ENCODE measurements at places on chromosomes 13 and 19. TPM values are rescaled to one million over a fixed set of nuclear protein-coding genes. Genes with fewer than 3 reads are reported as not detected.

Gene CBY2
- not detected for polyA plus RNA-seq

Gene APOC1
- polyA plus RNA-seq: not detected

Gene RASGRP4
- not detected for polyA plus RNA-seq

Gene LGALS14
- polyA plus RNA-seq: not detected

Gene IFNL1
- polyA plus RNA-seq: not detected

Gene TTYH1
- 0.05 TPM for polyA plus RNA-seq

Gene KLK12
- polyA plus RNA-seq: not detected

Gene PLIN4
- polyA plus RNA-seq: 0.08 TPM

Gene ZNF880
- polyA plus RNA-seq: 30.7 TPM

Gene GNA15
- polyA plus RNA-seq: not detected

Gene OLFM2
- 8.9 TPM for polyA plus RNA-seq

Gene SERP2
- polyA plus RNA-seq: 4.2 TPM

Gene STOML3
- polyA plus RNA-seq: not detected

Gene CD209
- not detected for polyA plus RNA-seq

Gene SIGLEC12
- polyA plus RNA-seq: not detected

Gene AP1M2
- not detected for polyA plus RNA-seq

Gene ZGLP1
- 1.4 TPM for polyA plus RNA-seq

Gene ZNF836
- polyA plus RNA-seq: 3.3 TPM

Gene SPRED3
- polyA plus RNA-seq: 1.9 TPM

Gene CD320
- 79.4 TPM for polyA plus RNA-seq

Gene ZNF324
- 6.3 TPM for polyA plus RNA-seq

Gene NOTCH3
- polyA plus RNA-seq: 16.0 TPM

Gene LGI4
- 0.49 TPM for polyA plus RNA-seq

Gene TEX30
- 38.0 TPM for polyA plus RNA-seq

Gene PSG3
- polyA plus RNA-seq: 0.10 TPM

Gene ICAM4
- polyA plus RNA-seq: 0.44 TPM

Gene ACP5
- 0.26 TPM for polyA plus RNA-seq

Gene NUMBL
- 30.8 TPM for polyA plus RNA-seq

Gene LGALS16
- not detected for polyA plus RNA-seq

Gene CACNA1A
- 2.3 TPM for polyA plus RNA-seq

Gene CFD
- 4.9 TPM for polyA plus RNA-seq

Gene CYP2A7
- not detected for polyA plus RNA-seq

Gene LRRC63
- polyA plus RNA-seq: not detected

Gene ZNF681
- polyA plus RNA-seq: 1.1 TPM

Gene FARP1
- 55.9 TPM for polyA plus RNA-seq

Gene CPAMD8
- polyA plus RNA-seq: 0.80 TPM

Gene ZNF90
- polyA plus RNA-seq: 0.96 TPM

Gene DNAJC15
- polyA plus RNA-seq: 70.5 TPM

Gene PSG11
- polyA plus RNA-seq: 0.85 TPM

Gene PSG1
- 2.5 TPM for polyA plus RNA-seq

Gene TYROBP
- not detected for polyA plus RNA-seq

Gene TBC1D4
- 6.7 TPM for polyA plus RNA-seq

Gene LHFPL6
- 111 TPM for polyA plus RNA-seq

Gene SUPT20H
- polyA plus RNA-seq: 38.8 TPM

Gene CD33
- 0.30 TPM for polyA plus RNA-seq

Gene ZNF709
- 1.1 TPM for polyA plus RNA-seq

Gene ZNF66
- 1.7 TPM for polyA plus RNA-seq

Gene KLHL1
- not detected for polyA plus RNA-seq

Gene CGB1
- polyA plus RNA-seq: not detected

Gene CASP14
- not detected for polyA plus RNA-seq

Gene EFNB2
- polyA plus RNA-seq: 0.05 TPM

Gene CADM4
- 0.14 TPM for polyA plus RNA-seq

Gene ZNF536
- polyA plus RNA-seq: 0.11 TPM

Gene ABCC4
- 3.9 TPM for polyA plus RNA-seq

Gene PCDH17
- not detected for polyA plus RNA-seq

Gene PRTN3
- polyA plus RNA-seq: not detected

Gene HDGFL2
- 23.0 TPM for polyA plus RNA-seq

Gene DDA1
- polyA plus RNA-seq: 96.9 TPM

Gene RBM26
- polyA plus RNA-seq: 8.3 TPM

All from GM23248 (cell line).